Liver (tissue), 10 donors: ENCODE measurements at places on chromosomes 4 and X.

- DNase-seq, result no peak
Measured at GRCh38 chr4:159013692-159014091, 89.2 kb upstream of the RAPGEF2 start.

DNA sequence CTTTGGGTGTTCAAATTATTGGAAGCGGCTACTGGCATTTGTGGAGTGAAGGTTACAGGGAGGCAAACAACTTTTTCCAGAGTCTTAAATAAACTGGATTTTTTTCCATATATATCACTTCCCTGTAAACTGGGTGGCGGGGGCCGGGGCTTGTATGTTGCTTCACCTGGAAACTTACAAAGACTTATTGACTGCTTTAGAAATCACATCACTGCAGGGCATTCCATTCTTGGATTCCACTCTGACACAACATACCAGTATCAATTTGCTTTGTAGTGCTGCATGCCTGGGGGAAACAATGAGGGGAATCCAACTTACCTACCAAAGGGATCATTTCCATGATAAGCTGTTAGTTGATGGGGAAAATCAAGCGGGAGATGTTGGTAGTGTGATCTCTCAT is 21.7 kb upstream of the FAM156A start:
- DNase-seq, result no peak

- DNase-seq, result no peak
Measured at GRCh38 chrX:17033225-17033624, 86.8 kb downstream of the REPS2 start.

- DNase-seq, result no peak
Measured at GRCh38 chr4:113574636-113575103, 186.9 kb downstream of the CAMK2D start.

- no peak for DNase-seq
Measured at GRCh38 chr4:6779667-6780565, 2.6 kb upstream of the KIAA0232 start.

- DNase-seq, result no peak
Measured at GRCh38 chrX:132488180-132488705, 595 bp downstream of the MBNL3 start.

- DNase-seq, result no peak
Measured at GRCh38 chrX:108270739-108271396, 167.4 kb downstream of the COL4A6 start.

DNA sequence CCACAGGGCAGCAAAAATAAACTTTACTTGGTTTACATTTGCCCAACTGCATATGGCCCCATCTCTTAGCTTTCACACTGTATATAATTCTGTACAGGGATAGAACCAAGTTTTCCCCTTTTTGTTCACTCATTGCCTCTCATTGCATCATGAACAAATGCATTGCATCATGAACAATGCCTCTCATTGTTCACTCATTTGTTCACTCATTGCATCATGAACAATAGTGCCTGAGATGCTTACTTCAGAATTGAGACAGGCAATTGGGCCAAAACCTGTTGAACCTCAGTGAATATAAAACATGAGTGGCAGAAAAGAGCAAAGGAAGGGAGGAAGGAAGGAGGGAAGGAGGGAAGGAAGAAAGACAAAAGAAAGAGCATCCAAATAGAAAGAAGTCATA is 98.2 kb downstream of the SOWAHB start:
- no peak for DNase-seq

DNA sequence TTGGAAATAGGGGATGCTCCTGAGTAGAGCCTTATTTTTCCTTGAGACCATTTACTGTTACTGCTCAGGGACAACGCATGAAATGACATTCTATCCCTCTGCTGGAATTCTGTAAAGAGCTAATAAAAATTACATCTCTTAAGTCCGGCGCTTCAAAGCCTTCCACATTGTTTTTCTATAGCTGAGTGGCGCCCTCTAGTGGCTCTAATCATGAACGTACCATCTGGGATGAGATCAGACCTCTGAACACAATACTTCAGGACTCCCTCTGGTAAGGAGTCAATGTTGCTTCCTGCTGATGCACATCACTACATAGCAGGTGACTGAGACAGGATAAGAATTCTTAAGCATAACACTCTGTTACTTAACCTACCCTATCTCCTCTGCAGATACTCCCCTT is 6.0 kb downstream of the HMGN5 start:
- peak; percentile 54 for DNase-seq

GRCh38 chr4:53365121-53365485 is 758 bp downstream of the SCFD2 start:
- DNase-seq, result no peak

DNA sequence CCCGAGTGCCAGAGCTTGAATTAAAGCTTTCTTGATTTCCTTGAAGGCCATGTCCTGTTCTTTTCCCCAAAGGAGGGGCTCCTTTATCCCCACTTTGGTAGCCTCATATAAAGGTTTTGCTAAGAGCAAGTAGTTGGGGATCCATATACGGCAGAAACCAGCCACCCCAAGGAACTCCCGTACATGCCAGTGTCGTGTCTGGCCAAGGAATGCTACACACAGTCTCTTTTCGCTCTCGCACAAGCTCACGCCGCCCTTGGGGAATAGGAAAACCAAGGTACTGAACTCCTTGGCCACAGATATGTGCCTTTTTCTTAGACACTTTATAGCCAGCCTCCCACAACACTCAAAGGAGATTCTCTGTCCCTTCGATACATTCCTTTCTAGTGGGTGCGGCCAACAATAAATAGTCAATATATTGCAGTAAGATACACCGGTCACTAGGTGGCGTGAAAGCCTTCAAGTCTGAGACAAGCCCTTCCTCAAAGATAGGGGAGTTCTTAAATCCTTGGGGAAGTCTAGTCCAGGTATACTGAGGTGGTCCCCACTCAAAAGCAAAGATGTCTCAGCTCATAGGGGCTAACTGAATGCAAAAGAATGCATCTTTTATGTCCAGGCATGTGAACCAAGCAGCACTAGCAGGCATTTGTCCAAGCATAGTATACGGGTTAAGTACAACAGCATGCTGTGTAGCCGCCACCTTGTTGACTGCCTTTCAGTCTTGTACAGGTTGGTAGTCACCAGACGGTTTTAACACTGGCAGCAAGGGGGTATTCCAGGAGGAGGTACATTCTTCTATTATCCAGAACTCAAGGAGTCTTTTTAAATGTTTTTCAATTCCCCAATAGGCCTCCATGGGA is 57.8 kb upstream of the XAGE1B start:
- DNase-seq, result no peak
